ENCODE measurements at places on chromosomes 7 and 10.

DNA sequence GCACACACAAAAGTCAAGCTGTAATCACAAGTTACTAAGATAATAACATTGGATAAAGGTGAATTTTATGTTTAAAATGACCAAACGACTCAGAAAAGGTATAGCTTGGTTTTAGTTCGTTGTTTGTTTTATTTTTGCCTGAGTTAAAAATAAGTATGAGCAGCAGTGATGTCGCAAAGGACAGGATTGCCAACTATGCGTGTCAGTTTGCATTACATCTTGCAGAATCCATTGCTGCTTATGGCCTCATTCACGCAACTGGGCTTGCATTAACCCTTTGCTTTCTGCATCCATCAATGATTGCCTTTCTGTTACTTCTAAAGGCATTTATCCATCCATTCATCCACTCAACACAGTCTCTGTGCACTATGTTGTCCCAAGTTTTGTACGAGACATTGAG is 389.6 kb downstream of the DPP6 start:
- no peak for DNase-seq

GRCh38 chr7:99730238-99730810 is 4.7 kb downstream of the CYP3A7 start:
- DNase-seq: no peak

DNA sequence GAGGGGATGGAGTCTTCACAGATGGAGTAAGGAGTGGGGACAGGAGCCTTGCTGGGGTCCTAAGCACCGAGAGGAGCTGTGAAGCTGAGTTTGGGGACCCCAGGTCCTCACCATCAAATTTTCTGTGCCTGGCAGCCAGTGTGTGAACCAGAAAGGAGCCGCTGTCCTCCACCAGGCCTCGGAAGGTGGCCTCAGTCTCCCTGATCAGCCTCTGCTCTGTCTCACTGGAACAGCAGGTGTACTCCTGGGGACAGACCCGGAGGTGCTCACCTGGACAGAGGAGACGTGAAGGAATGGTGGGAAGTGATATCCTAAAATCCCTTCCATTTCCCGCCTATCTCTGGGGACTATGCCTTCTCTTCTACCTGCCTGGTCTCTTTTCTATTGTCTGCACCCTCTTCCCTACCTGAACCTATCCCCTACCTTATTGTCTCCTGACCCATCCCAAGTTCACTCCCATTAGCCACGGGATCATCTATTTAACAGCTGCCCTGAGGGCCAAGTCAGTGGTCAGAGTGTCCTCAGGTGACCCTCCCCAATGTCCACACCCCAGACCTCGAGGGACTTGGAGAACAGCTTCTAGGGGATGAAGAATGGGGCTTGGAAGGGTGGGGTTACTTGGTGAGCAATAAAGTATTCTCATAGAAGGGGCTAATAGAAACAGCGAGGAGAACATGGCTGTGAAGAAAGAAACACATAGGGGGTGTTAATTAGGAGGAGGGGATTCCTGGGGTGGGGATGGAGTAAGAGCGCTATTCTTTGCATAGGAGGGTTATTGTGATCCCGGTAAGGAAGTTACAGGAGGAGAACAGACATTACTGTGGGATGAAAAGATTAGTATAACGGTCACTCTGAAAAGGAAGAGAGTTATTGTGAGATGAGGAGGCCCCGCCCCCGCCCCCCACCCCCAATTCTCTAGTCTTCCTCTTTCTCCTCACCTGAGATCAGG is 811 bp downstream of the GPC2 start:
- no peak for DNase-seq

GRCh38 chr10:120656107-120656506 is 195.1 kb upstream of the WDR11 start:
- no peak for DNase-seq

GRCh38 chr7:40197527-40197926 is 62.7 kb downstream of the SUGCT start:
- no peak for DNase-seq

GRCh38 chr10:89458784-89459183 is 44.4 kb downstream of the IFIT5 start:
- no peak for DNase-seq

- DNase-seq: no peak
Observed at GRCh38 chr10:35700487-35700882, 58.4 kb upstream of the FZD8 start.

All from stimulated activated CD4-positive, alpha-beta T cell treated with anti-CD3 and anti-CD28 coated beads, TNF-alpha, amount 100 ng/mL, for 4 hours (primary cell).